ENCODE measurements at places on chromosomes 6 and 20.

GRCh38 chr6:65117817-65118409, 589.1 kb downstream of the EYS start:
- DNase-seq, result peak; percentile 0

GRCh38 chr20:33524261-33524660, 34.4 kb downstream of the CBFA2T2 start:
- no peak for DNase-seq

GRCh38 chr6:163170294-163170883, 244.1 kb upstream of the QKI start:
- peak; percentile 8 for DNase-seq

- DNase-seq, result no peak
These were observed 111.0 kb downstream of the DTNBP1 start for GRCh38 chr6:15551798-15552197.

DNA sequence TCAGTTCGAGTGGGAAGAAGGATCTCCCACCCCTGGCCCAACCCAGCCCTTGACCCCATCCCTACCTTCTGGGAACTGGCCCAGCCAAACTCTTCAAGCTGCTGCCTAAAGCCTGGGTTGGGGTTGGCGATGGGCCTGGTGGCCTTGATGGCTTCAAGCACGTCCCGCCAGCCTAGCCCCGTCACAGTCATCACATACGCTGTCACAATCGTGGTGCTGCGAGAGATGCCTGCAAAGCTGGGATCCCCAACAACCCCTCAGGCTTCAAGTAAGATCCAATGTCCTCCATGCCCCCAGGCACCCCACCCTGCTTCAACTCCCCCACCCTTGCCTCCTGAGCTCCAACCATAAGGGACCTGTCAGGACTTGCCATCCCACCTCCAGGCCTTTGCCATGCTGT, 7.8 kb downstream of the DUSP15 start:
- no peak for DNase-seq

DNA sequence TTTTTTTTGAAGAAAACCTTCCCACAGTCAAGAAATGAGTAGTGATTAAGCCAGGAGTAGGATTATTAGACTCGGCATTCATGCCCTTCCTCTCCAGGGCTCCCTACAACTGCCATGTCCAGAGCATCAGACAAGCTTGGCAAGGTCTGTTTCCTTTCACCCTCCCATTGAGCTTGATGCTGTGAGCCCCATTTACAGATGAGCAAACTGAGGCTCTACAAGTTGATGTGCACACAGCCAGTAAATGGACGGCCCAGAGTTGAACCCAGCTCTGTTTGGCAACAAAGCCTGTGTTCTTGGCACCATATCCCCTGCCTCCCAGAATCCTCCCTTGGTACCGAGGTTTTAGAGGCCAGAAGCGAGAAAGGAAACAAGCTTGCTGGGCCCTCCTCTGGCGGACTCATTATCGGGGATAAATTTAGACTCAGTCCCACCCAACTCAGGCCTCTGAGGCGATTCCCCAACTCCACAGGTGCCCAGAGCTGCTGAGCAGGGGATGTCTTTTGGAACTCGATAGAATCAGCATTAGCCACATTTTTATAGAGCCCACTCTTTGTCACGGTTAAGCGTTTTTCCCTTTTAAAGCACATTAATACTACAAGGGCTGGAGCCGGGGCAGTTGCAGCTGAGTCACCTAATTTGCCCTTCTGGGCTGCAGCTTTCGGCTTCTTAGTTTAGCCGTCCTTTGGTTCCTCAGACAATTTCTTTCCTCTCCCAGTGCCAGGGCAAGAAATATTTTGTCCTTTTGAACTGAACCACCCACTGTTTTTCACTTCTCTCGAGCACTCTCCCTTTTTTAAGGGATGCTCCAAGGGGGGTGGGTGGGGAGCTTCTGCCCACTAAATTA, 23.0 kb upstream of the NFATC2 start:
- peak; percentile 33 for DNase-seq

GRCh38 chr6:52393780-52394179, 26.4 kb upstream of the EFHC1 start:
- no peak for DNase-seq

- DNase-seq, result no peak
These were observed 74.4 kb downstream of the PRL start for GRCh38 chr6:22222469-22222868.

DNA sequence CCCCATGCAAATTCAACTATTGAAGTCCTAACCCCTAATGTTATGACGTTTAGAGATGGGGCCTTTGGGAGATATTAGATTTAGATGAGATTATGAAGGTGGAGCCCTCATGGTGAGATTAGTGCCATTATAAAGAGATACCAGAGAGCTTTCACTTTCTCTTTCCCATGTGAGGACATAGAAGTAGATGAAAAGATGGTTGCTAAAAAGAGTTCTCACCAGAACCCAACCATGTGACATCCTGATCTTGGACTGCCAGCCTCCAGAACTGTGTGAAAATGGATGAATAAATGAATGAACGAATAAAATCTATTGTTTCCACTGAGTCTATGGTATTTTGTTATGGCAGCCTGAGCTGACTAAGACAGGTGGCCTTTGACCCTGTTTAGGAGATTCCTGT, 50.6 kb upstream of the FBXO30 start:
- DNase-seq, result no peak

- no peak for DNase-seq
These were observed 82.2 kb upstream of the SALL4 start for GRCh38 chr20:51884561-51884960.

DNA sequence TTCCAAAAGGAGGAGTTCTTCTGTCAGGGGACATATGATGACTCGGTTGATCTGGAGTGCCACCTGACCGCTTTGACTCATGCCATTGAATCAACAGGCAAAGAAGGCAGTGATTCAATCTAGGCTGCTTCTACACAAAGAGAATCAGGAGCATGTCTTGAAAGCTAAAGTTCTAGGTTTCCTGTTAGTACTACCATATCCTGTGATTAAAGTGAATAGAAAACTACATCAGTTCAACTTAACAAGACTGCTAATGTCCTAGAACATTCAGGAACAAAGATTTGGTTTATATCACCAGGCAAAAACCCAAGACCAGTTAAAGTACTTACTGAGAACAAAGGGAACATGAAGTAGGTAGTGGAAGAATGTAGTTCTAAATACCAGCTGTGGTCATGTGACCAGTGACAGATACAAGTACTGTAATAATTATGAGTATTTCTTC, 216.8 kb upstream of the SGK1 start:
- DNase-seq, result peak; percentile 83

DNA sequence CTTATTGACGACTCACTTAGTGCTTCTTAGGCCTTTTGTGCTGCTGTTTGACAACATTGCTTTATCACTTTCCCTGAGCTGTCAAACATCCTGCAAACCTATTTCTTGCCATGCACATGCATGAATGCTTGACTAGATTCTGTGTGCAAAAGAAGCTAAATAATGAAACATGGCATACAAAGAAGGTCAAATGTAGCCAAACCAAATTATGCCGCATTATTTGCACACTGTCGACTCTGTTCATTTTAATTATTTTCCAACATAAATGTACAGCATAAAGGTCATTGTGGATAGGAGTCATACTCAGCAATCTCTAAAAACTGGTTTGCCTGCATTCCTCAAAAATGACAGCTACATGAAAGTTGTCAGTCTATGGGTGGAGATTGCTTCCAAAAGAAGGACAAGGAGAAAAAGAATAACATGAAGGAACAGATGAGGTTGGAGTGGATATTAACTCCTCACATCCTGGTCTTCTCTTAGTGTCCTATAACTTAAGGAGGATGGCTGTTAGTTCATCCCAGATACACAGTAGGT, 123.1 kb upstream of the STXBP5 start:
- DNase-seq, result no peak

GRCh38 chr20:51462566-51463276, 79.8 kb downstream of the NFATC2 start:
- peak; percentile 80 for DNase-seq

DNA sequence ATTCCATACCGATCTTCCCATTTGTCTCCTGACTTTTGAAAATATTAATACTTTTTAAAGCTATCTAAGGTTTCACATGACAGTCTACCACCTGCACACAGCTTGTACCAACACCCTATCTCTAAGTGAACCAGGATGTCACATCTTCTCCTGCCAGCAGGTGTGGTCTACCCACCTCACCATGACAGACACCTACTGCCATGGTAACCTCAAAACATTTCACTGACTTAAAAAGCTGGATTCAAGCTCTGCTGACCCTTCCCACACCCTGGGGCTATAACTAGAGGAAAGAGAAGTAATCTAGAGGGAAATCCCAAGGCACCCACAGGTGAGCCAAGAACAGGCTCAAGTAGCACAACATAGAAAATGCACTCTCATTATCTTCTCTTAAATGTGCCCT, 1.2 kb downstream of the SLC17A3 start:
- no peak for DNase-seq

DNA sequence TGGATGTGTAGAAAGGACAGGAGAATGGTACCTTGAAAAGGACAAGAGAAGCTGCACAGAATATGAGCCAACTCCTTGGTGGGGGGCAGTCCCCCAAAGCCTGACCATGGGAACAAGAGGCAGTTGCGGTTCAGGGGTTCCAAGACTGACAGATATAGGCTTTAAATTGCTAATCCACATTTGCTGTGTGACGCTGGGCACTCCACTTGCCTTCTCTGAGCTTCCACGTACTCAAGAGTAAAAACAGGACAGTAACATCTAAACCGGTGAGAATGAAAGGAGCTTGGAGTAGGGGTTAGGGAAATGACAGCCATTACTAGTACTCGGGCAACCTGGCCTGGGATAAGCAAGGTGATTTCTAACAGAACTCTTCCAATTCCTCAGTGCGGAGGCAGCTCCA, 57.9 kb upstream of the LRFN2 start:
- DNase-seq, result no peak

- DNase-seq, result peak; percentile 18
These were observed 276.0 kb downstream of the NRN1 start for GRCh38 chr6:5730585-5731263.

DNA sequence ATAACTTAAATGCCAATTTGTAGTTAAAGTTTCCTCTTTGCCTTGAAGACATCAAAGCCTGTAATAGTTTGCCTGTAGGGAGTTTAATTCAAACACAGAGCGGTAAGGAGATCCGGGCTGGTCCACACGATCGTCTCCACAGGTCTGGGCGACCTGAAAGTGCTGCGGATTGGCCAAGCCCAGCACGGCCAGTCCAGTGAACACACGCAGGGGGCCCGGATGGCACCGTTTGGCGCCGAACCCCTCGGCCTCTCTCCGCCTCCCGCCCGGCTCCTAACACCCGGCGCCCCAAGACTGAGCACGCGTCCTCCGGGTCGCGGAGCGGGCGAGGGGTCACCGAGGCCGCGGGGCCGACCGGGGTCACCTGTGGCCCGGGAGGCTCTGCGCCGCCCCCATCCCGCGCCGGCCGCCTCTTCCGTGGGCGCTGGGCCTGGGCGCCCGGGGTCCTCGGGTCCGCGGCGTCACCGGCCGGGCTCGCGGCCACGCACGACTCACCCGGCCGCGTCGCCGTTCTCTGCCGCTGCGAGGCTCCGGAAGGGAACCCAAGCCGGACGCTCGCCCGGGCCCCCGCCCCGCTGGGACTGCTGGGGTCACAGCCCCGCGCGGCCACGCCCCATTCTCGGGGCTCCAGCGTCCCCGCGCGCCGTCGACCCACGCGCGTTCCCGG, 481 bp downstream of the SERPINB6 start:
- DNase-seq, result peak; percentile 49

DNA sequence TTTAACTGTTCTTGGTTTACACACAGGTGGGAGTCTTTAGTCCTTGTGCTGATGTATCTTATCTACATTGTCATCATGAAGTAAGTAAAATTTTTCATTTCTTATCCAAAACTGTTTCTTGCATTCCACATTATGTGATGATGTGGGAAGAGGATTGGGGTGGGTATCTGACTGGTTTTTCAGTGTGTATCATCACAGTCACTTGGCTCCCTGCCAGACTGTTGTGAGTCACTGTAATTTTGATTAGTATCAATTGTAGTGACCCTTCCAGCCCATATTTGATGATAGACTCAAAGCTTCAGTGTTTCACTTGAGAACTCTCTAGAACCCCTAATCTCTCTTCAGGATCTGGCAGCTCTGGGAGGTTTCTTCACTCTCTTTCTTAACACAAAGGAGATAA, 84.5 kb upstream of the RIN2 start:
- peak; percentile 17 for DNase-seq

- DNase-seq, result no peak
These were observed 28.3 kb upstream of the TMEM200A start for GRCh38 chr6:130337534-130337933.

DNA sequence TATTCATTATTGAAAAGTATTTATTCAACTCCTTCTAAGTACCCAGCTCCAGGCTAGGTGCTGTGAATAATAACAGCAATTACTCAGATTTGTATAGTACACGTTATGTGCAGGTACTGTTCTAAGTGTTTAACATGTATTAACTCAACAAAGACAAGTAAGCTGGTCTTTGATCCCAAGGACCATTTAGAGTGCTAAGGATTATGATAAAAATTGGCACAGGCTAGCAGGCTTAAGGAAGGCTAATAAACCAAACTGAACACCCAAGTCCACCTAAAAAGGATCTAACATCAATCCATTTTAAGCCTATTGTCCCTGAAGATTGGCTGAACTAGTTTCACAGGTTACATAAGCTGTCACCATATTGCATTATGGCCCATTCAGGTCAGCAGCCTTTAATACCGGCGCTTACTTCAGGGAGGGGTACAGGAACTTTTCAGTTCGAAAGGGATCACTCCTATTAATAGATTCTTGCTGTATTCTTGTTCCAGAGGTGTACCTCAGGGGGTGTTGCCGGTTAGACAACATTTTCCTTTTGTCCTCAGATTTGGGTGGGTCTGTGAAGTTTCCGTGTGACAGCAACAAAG, 99.0 kb upstream of the GMDS start:
- DNase-seq, result no peak

DNA sequence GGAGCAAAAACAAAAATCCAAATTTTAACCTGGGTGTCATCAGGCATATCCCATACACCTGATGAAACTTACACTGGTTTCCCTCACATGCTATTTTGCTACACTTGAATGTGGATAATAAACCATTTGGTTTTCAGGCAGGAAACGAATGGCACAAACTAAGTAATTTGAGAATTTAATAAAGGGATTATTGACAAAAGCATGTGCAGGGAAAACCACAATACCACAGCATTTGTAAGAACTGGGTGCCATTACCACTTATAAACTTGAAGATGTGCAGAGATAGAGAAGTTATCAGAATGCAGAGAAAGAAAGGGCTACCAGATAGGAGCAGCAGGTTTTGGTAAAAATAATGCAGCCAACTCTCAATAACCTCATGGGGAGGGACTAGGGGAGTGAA, 151.2 kb downstream of the RFX6 start:
- DNase-seq, result no peak

Measured in cardiac fibroblast (primary cell).